ENCODE measurements at places on chromosomes 6 and 20.

DNA sequence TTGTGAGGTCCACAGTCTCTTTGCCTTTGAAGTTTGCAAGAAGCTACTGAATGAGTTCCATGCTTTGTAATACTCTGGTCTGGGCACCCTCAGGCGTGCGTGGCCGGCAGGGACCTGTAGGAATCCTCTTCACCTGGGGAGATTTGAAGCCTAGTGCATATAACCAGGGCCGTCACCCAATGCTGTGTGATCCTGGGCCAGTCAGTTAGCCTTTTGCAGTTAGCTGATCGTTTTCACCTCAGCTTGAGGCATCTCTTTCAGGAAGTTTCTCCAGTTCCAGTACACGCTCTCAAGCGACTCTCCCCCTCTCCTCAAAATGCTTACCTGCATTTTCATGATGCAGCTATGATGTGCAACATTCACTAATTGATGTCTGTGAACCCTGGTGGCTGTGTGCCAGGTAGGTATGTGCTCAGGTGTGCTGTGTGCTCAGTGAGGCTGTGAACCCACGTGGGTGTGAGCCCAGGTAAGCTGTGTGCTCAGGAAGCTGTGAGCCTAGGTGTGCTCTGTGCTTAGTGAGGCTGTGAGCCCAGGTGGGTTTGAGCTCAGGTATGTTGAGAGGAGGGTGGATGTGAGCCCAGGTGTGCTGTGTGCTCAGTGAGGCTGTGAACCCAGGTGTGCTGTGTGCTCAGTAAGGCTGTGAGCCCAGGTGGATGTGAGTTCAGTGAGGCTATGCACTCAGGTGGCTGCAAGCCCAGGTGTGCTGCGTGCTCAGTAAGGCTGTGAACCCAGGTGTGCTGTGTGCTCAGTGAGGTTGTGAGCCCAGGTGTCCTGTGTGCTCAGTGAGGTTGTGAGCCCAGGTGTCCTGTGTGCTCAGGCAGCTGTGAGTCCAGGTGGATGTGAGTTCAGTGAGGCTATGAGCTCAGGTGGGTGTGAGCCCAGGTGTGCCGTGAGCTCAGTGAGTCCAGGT is 120.4 kb downstream of the PHACTR3 start:
- DNase-seq, result no peak

- DNase-seq, result peak; percentile 66
These were observed 26.7 kb upstream of the TFAP2B start for GRCh38 chr6:50791900-50792508.

GRCh38 chr20:5705827-5706226 is 44.4 kb upstream of the SHLD1 start:
- no peak for DNase-seq

DNA sequence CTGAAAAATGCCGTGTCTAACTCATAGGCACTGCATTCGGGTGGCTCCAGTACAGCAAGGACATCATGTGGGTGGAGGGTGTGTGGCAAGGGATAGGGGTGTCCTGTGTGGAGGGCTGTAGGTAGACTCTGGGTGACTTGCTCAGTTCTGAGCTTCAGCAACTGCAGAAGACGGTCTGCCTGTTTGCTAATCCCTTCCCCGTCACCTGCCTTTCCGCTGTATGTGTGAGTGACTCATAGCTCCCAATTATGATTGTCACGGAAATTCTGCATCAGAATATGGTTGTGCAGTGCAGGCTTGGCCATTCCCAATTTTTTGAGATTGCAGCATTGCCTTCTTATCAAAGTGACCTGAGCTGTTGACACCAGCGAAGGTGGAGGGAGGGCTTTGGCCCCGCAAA is 174.3 kb downstream of the CDH4 start:
- no peak for DNase-seq

- no peak for DNase-seq
These were observed 131.3 kb downstream of the PDSS2 start for GRCh38 chr6:107328081-107328480.

- DNase-seq, result peak; percentile 36
These were observed 187.2 kb upstream of the COL21A1 start for GRCh38 chr6:56434606-56435005.

GRCh38 chr20:62339647-62340062 is 27.5 kb downstream of the LAMA5 start:
- DNase-seq, result no peak

DNA sequence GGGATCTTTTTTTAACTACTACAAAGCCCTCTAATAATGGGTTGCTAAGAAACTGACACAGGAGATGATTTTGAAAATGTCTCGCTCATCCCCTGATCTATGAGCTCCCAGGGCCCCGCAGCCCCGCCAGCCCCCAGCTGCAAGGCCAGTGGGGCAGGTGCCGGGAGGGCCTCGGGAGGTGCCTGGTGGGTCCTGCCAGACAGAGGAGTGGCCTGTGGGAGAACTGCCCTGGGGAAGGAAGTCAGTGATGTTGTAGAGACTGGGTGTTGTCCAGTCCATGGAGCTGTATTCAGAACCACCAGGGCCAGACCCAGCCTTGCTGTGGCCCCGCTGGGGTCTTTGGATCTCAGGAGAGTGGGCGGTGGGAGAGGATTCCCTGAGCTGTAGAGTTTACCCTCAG is 258.7 kb downstream of the TAF4 start:
- no peak for DNase-seq

Measured in SK-MEL-5 (cell line).